ENCODE measurements at places on chromosomes 6 and 20. TPM values are rescaled to one million over a fixed set of nuclear protein-coding genes. Genes with fewer than 3 reads are reported as not detected.

GRCh38 chr6:83341765-83342164 is 89.1 kb downstream of the ME1 start:
- H3K27ac ChIP-seq = no peak overlapping the region
- no peak for DNase-seq
- no peaks in the 10 kb centered on the region for H3K27me3 ChIP-seq
- no peak overlapping the region for H3K4me3 ChIP-seq
- H3K36me3 ChIP-seq = peaks cover 12% of the 10 kb centered on the region

TFAP2A gene
- 63.5 TPM for total RNA-seq

DNA sequence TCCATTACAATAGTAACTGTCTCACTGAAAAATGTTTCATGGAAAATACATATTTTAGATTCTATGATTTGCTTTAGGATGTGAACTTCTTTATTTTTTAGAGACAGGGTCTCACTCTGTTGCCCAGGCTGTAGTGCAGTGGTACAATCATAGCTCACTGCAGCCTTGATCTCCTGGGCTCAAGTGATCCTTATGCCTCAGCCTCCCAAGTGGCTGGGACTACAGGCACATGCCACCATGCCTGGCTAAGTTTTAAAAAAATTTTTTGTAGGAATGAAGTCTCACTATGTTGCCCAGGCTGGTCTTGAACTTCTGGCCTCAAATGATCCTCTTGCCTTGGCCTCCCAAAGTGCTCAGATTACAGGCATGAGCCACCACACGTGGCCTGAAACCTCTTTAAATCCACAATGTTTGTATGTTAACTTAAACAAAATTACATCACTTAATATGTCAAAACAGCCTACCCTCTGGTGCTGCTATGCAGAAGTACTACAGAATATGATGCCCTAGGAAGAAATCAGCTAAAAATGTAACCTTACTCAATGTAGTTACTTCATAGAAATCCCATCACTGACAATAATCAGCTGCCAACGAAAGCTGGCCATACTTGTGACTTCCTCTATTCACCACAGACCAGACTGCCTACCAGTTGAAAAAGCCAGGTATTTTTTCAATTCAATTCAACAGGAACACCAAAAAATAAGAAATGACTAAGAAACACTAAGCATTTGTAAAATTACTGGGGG is 17.6 kb downstream of the EEF1A1 start:
- H3K27me3 ChIP-seq = no peaks in the 10 kb centered on the region
- DNase-seq = no peak
- peaks cover 15% of the 10 kb centered on the region for H3K36me3 ChIP-seq
- H3K4me1 ChIP-seq = no peaks in the 10 kb centered on the region
- H3K27ac ChIP-seq = no peak overlapping the region
- H3K4me3 ChIP-seq = no peak overlapping the region

DNA sequence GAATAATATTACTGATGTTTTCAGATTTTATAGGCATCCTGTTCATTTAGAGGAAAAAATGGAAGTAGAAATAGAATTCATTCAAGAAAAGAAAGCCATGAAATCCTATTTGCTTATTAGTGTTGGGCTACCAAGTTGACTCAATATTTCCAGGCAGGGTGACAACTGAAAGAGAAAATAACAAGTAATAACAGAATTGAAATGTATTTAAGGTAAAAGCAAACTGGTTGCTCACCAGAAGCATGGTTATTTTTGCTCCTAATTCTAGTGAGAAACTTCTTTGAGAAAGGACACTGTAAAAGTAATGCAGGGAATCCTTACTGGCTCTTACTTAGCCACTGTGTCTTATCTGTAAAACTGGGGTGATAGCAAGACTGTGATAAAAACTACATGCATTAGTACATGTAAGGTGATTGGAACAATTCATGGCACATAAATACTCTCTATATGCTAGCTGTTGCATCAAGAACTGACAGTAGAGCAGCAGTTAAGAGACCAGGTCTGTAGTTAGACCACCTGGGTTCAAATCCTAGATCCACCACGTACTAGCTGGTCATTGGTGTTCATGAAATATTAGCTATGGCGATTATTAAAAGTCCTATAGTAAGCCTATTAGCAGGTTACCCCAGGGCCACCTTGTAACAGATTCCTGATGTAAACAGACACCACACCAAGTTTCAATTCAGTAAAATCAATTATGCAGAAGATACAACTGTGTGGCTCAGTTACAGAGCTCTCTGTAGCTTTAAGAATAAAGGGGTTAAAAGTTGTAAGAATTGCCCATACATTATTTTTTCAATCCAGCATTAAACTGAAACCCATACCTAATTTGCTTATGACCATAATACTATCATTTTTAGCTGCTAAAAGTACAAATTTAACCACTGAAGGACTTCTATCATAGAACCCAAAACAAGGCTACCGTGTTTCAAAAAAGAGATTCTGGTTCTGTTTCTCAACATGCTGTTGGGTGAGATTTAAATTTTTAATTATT is 159.2 kb upstream of the COL21A1 start:
- H3K36me3 ChIP-seq = peaks cover 5% of the 10 kb centered on the region
- H3K27me3 ChIP-seq = no peaks in the 10 kb centered on the region
- H3K27ac ChIP-seq = no peak overlapping the region

- DNase-seq = no peak
- no peaks in the 10 kb centered on the region for H3K36me3 ChIP-seq
- peaks cover 89% of the 10 kb centered on the region for H3K27me3 ChIP-seq
- H3K4me3 ChIP-seq = peak overlapping the region; percentile 74
Measured at GRCh38 chr6:13013681-13014503, 297.3 kb downstream of the PHACTR1 start.

GRCh38 chr20:49608752-49609670 is 41.1 kb upstream of the PTGIS start:
- H3K27ac ChIP-seq = no peak overlapping the region
- peaks cover 10% of the 10 kb centered on the region for H3K27me3 ChIP-seq
- H3K4me3 ChIP-seq = no peak overlapping the region
- H3K36me3 ChIP-seq = no peaks in the 10 kb centered on the region
- peak; percentile 84 for DNase-seq
